G401 (cell line): ENCODE measurements at places on chromosomes 3 and 15. TPM values are rescaled to one million over a fixed set of nuclear protein-coding genes. Genes with fewer than 3 reads are reported as not detected.

Gene WNT7A
- not detected in 2 replicates for total RNA-seq

Gene NT5DC2
- total RNA-seq = 36.9 and 53.2 TPM in 2 replicates

Gene KNG1
- not detected in 2 replicates for total RNA-seq

Gene MAP6D1
- 2.4 and 3.2 TPM in 2 replicates for total RNA-seq

Gene TMEM266
- 0.06 and 1.5 TPM in 2 replicates for total RNA-seq

Gene INO80
- total RNA-seq = 14.8 and 35.6 TPM in 2 replicates

Gene SST
- total RNA-seq = not detected in 2 replicates

Gene ARPC4
- total RNA-seq = 231 and 292 TPM in 2 replicates

Gene NR1I2
- not detected in 2 replicates for total RNA-seq

Gene C3orf49
- total RNA-seq = not detected in 2 replicates

Gene TUSC7
- not detected in 2 replicates for total RNA-seq

Gene SYNPR
- not detected in 2 replicates for total RNA-seq
